ENCODE measurements at places on chromosomes 2 and 18. TPM values are rescaled to one million over a fixed set of nuclear protein-coding genes. Genes with fewer than 3 reads are reported as not detected.

DNA sequence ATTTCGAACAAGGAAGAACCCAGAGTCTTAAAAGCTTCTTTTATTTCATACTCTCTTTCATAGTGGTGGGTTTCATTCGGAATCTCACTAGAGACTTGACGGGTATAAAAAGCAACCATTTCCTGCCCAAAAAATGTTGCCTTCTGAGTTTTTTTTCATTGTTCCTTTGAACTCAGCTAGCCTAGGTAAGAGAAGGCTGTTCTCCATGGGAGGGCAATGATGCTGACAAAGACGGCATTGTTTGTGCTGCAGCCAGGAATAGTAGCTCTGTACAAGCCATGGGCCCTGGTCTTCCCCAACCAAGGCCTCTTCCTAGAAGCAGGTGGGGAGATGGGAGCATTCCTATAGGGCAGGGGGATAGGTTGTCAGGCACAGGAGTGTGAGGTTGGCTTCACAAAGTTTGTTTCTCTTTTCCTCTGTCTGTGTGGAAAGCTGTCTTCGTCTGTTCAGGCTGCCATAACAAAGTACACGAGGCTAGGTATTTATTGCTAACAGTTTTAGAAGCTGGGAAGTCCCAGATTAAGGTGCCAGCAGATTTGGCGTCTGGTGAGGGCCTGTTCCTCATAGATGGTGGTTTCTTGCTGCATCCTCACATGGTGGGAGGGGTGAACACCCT lies 405.1 kb downstream of the NBAS start:
- no peak for DNase-seq

DNA sequence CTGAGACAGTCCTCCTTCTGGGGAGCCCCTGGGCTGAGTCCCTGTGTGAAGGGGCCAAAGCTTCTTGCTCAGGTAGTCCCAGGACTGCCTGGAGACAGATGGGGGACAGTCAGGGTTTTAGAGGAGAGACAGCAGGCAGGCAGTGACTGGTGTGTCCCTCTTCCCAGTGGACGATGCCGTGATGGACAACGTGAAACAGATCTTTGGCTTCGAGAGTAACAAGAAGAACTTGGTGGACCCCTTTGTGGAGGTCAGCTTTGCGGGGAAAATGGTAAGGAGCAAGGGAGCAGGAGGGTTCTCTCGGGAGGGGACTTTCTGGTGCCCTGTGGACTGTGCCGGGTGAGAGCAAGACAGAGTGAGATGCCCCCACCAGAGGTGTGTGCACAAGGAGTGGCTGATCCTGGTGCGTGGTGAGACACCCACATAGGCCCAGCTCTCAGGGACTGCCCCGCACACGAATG lies 74.8 kb downstream of the DYSF start:
- DNase-seq: no peak

DNA sequence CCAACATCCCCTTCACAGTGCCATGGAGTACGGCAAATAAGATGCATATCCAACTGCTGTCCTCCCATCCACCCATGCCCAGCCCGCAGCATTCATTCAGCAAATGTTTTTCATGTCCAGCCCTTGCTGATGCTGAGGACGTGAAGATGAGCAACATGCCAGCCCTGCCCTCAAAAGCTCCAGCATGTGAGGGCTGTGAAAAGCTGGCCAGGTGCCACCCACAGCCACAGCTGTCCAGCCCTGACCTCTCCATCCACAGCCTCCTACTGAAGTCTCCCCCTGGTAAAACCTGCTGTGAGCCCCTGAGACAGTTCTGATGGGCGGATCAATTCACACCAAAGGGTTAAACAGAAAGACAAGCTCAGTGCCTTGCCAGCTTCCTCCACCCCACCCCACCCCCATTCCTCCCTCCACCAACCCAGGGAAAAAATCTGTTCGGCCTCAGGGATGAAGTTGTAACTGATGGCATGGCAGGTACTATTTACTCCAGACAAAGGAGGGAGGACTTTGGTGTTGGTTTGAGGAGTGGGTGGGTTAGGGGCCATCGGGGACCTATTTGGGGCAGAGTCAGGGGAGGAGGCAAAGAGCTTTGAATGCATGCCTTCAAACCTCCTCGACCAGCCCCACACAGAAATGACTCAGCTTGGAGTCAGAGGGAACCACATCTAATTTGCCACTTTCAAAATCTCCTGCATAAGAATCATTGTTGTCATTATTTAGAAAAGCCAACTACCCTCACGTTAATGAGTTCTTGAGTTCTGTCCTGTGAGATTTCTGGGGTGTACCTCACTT lies 4.3 kb downstream of the ZBTB7C start:
- no peak for DNase-seq

DNA sequence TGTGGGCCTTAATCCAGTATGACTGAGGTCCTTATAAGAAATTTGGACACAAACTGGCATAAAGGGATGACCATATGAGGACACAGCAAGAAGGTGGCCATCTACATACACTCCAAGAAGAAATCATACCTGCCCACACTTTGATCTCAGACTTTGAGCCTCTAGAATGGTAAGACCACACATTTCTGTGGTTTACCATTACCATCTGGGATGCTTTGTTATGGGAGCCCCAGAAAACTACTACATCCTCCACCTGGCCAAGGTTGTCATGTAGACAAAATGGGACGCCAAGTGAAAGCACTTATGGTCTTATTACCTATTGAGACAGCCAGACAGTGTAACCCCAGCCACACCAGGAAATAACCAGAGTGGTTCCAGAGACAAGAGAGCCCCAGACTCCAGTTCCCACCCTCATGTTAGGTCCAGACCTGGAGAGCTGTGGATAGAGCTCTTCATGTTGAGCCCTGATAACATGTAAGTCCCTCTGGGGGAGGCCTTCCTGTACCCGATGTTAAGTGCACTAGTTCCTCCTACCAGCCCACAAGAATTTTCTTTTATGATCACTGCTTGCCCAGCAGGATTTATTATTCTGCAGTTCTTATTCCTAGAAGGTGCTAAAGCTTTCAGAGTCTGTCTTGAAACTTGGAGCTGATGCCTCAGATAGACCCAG lies 4.6 kb upstream of the ADD2 start:
- no peak for DNase-seq

GRCh38 chr2:133569286-133569830 lies 1.1 kb upstream of the NCKAP5 start:
- no peak for DNase-seq

DNA sequence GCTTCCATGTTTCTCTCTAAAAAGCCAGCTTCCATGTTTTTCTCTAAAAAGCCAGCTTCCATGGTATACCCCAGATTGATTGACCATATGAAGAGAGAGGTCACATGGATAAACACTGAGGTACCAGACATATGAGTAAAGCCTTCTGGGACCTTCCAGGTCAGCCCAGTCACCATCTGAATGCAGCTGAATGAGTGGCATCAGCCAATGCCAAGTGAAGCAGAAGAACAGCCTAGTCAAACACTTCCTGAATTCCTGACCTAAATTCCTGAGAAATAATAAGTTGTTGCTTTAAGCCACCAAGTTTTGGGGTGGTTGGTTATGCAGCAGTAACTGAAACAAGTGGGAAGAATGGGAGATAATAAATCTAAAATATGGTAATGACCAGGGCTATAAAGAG lies 5.7 kb upstream of the ALS2 start:
- no peak for DNase-seq

GRCh38 chr2:240725266-240725665 lies 33.6 kb downstream of the AQP12A start:
- no peak for DNase-seq

GRCh38 chr2:100786297-100786658 lies 33.7 kb upstream of the NPAS2 start:
- peak; percentile 40 for DNase-seq

DNA sequence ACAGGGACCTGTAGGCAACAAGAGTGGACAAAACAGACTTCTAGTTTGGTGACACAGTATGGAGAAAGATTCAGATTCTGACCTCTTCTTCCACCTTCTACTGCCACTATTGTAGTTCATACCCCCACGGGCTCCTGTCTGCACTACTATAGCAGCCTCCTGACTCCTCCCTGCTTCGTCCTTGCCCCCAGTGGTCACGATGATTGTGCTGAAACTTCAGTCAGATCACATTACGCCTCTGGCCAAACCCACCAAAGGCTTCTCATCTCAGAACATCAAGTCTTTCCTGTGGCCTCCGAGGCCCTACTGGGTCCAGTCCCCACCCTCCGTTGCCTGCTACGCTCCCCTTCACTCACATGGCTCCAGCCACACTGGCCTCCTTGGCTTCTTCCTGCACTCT lies 147.6 kb downstream of the CYP26B1 start:
- DNase-seq: no peak

DNA sequence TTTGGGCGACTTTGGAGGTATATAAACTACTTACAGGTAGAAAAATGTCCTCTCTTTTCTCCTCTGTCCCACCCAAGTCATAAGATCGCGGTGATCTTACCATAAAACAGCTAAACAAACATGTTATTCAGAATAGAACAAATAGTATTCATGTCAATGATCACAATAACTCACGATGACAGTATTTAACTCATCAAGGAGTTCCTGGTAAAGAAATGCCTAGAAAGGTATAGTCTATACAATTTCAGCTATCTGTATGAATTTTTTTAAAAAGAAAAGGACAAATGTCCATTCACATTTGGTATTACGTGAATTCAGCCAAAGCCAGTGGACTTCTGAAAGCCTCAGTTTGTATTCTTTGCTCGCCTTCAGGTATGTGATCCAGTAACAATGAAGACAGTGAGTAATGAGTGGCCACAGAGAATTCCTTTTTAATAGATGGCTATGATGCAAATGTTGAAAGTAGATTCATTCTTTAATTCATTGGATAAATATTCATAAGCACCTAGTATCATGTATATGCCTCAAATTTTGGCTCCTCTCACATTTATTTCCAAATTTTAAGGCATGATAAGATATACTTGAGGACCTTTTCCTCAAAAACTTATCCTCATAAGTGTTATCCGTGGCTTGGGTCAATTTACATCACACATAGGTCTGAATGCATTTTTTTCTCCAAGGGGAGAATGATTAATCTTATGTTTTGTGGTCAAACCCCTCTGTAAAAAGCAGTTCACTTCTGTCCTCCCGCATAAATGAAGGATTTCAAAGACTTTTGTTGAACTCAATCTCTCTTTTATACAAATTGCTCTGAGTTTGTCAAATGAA lies 20.3 kb downstream of the ABCB11 start:
- DNase-seq: no peak

DNA sequence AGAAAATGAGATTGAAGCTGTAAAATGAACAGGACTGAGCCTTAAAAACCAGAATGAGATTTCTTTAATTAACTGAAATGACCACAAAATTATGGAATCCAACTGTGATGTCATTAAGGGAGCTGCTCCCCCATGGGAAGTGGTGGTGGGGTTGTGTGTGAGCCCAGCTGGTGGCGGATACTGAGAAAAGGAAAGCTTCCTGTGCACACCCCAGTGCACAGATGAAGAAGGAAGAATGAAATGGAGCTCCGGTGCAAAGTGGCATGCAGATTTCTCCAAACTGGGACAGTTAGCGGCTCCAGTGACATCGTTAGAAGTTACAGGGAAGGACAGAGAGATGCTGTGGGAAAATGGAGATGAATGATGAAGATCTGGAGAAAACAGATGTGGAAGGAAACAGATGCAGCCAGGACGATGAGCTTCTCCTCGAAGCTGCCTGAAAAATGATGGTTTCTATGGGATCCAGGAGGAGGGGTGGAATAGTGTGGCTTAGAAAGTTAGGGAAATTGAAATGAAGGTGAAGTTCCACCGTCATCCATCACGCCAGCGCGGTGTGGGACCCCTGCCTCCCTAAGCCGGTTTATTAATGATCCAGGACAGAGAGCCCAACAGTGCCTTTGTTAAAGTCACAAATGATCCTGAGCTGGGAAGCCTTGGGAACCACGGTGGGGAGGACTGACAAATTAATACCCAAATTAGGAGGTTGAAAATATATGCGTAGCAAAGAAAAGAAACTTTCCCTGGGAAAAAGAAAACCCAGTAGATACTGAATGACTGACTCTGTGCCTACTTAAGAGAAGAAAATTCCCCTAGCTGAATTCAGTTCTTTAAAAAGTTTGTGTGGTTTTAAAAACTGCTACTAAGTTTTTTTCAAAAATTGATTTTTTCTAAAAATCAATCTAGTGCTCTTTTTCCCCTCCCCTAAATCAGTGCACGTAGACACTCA lies 77.2 kb downstream of the TSN start:
- DNase-seq: no peak

The MC5R gene
- total RNA-seq: not detected

The TNFAIP6 gene
- total RNA-seq: 0.57 TPM

The LIPG gene
- 0.03 TPM for total RNA-seq

The CD8B2 gene
- not detected for total RNA-seq

The HOXD1 gene
- total RNA-seq: not detected

The STEAP3 gene
- total RNA-seq: 11.1 TPM

The RAD51AP2 gene
- total RNA-seq: 0.48 TPM

The XIRP2 gene
- total RNA-seq: 58.4 TPM

The IL1R2 gene
- total RNA-seq: 3.0 TPM
